ENCODE measurements at places on chromosomes 5 and 9.

DNA sequence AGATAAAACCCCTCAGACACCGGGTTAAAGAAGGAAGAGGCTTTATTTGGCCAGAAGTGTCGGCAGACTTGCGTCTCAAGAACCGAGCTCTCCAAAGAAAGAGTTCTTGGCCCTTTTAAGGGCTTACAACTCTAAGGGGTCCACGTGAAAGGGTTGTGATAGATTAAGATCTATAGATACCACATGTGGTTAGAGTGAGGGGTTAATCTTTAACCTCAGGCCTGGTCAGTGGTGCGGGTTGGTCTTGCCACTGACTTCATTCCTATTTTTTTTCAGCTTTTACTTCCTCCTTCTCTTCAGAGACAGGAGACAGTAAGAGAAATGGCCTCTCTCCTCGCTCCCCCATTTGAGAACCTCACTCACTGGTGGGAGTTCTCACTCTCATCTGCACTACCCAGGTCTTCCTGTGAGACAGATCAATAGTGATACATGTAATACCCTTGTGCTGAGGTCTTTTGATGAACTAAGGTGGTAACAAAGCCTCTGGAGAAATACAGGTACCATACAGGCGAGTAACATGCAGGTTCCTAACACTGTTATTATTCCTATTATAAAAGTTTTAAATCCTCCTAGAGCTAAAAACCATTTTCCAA lies 52.4 kb upstream of the COX7C start:
- DNase-seq, result no peak

DNA sequence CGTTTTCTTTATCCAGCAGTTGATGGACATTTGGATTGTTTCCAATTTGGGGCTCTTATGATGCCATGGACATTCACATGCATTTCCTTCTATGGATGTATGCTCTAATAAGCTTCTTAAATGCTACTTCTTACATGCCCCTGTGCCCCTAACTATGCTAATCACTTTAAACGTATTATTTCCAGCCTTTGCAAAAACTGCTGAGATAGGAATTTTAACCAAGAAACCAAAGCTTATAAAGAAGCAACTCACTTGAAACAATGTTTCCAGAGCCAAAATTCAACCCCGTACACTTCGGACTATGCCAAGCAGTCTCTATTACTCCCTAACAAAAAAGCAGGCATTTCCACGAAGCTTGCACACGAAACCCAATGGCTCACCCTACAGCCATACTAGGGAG lies 545.6 kb upstream of the WWC1 start:
- no peak for DNase-seq

DNA sequence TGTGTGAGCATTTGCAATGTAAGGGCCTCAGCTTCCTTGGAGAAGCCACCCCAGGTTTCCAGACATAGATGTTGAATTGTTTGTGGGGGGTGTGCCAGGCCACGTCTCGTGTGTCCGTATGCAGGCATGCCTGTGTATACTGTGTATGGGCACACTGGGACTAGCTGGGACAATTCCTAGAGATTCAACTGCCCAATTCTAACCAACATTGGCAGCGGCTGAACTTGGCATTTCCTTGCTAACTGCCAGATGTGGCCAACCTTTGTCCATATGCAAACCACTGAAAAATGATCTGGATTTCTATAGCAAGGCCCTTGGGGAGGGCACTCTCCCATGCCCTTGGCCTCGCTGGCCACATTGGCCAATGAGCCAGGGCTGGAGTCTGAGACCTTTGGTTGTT lies 50.3 kb downstream of the SAR1B start:
- DNase-seq, result no peak

DNA sequence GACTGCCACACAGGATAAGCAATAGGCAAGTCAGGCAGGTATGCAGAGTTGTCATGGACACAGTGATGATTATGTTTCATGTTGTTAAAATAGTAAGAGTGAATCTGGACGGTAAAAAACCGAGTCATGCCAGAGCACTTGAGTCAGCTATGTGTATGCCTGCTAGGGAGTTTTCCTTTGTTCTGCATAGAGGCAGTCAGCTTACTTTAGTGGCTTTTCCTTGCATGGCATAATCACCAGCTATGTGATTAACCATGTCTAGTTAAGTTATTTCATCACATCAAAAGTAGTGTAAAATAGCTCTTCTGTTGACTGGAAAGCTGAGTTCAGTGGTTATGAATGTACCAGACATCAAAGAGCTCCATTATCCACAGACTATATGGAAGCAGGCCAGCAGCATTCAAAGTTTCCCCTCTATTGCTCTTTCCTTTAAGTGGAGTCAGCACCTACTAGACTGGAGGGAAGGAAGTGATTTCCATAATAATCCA lies 989.8 kb downstream of the TLE1 start:
- DNase-seq, result no peak

DNA sequence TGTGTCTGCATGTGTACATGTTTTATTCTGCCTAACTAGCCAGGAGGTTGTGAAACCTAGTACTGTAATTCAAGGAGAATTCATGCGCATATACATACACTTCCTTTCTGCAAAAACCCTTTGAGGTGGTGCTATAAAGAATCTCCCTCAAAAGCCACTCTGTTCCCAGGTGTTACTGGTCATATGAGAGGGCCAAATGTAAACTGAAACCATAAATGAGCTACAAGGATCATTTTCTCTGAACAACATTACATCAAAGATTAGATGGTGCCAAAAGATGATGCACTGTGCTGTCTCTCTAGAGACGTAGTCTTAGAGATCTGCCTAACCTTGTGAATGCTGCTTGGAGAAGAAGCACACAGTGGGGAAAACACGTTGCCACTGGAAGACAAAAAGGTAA lies 15.7 kb downstream of the NREP start:
- no peak for DNase-seq

GRCh38 chr9:83523684-83524083 lies 14.5 kb downstream of the FRMD3 start:
- DNase-seq, result no peak

GRCh38 chr9:110133608-110134210 lies 74.2 kb downstream of the C9orf152 start:
- DNase-seq, result peak; percentile 90

GRCh38 chr5:175460126-175460525 lies 16.1 kb upstream of the DRD1 start:
- DNase-seq, result no peak

- no peak for DNase-seq
Observed at GRCh38 chr9:18985464-18985951, 47.5 kb downstream of the SAXO1 start.

GRCh38 chr5:35302544-35302943 lies 72.3 kb upstream of the PRLR start:
- no peak for DNase-seq

DNA sequence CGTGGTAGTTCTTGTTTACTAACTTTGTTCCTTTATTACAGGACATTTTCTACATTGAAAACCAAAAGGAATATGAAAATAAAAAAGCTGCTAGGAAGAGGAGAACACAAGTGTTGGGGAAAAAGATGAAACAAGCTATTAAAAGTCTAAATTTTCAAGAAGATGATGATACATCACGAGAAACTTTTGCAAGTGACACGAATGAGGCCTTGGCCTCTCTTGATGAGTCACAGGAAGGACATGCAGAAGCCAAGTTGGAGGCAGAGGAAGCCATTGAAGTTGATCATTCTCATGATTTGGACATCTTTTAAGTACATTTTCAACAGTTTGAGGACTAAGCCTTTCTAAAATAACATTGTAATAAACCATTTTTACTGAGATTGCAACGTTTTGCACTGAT lies 23.8 kb downstream of the PHAX start:
- peak; percentile 61 for DNase-seq

DNA sequence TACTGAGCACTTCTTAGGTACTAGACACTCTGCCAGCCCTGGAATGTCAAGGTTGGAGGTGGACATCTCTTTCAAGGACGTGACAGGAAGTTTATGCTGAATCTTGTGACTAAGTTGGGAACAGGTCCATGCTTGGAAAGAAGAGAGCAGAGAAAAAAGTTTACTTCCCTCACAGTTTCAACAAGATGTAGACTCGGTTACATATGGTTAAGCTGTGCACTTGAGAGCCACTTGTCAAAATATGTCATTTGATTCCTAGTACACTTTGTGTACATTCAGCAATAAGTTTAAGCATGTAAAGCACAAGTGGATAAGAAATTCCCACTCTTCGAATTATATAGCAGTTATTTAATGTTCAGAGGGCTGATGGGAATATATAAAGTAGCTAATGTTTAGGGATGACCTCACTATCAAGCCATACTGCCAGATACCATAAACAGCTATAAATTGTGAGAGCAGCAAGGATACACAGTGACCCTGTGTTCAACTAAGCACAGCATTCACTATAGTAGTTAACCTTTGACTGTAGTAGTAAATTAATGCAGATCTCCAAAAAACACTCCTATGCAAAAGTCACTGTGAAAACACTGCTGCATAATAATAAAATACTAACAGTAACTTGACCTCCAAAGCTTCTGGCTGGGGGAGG lies 1944.6 kb upstream of the WWC1 start:
- no peak for DNase-seq

Data from PC-9 (cell line).